AG10803 (cell line): ENCODE measurements at places on chromosomes 5 and 9.

GRCh38 chr9:95735701-95736100 lies 139.8 kb upstream of the ERCC6L2 start:
- DNase-seq: no peak

GRCh38 chr5:10301266-10301665 lies 6.4 kb downstream of the CMBL start:
- no peak for DNase-seq

DNA sequence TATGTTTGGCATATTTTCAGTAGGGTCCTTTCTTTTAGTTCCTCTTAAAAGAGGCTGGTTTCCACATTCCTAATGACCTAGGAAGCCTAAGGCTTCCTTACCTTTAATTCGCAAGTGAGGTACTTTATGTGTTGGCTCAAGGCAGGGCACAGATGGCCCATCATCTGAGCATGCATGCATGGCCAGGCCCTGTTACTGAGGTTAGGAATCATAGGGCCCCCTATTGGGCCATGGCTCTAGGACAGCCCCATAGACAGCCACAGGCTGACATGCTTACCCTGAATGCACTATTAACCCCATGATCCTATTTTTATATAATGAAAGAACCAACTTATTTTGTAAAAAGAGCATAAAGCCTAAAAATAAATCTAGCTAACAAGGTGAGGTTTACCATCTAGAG lies 271.4 kb downstream of the ELAVL2 start:
- DNase-seq: no peak

GRCh38 chr9:97845130-97845529 lies 7.9 kb upstream of the FOXE1 start:
- peak; percentile 26 for DNase-seq

- no peak for DNase-seq
Measured at GRCh38 chr9:82680179-82680935, 382.6 kb downstream of the RASEF start.
